ENCODE measurements at places on chromosomes 7 and 10. TPM values are rescaled to one million over a fixed set of nuclear protein-coding genes. Genes with fewer than 3 reads are reported as not detected.

The CYP26C1 gene
- total RNA-seq = under 0.01 TPM

The CFAP69 gene
- 1.00 TPM for total RNA-seq

The ITIH5 gene
- 1.1 TPM for total RNA-seq

The ZNF786 gene
- 6.0 TPM for total RNA-seq

The HDAC9 gene
- 0.15 TPM for total RNA-seq

The PCDH15 gene
- total RNA-seq = not detected

The ARMC3 gene
- 0.15 TPM for total RNA-seq

The GALNT17 gene
- not detected for total RNA-seq

The SKIDA1 gene
- total RNA-seq = under 0.01 TPM

Data from melanocyte of skin (primary cell).